ENCODE measurements at places on chromosomes 5 and 9.

DNA sequence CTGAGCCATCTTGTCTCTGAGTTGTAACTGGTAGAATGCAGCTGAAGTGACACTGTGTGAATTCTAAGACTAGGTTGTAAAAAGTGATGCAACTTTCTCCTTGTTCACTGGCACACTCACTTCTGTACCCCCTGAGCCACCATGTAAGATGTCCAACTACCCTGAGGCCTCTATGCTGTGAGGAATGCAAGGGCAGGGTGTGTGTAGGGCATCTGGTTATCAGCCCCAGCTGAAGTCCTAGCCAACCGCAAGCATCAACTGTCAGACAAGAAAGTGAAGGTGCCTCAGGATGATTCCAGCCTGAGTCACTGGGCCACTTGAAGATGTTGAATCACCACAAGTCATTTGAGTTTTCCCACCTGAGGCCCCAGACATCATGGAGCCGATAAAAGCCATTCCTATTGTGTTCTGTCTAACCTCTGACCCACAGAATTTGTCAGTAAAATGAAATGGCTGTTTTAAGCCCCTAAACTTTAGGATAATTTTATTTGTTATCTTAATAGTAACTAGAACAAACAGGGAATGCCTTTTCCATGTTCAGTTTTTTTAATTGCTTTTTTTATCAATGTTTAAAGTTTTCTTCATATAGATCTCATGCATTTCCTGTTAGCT lies 18.7 kb upstream of the RHOBTB3 start:
- DNase-seq: peak; percentile 60

GRCh38 chr5:24923400-24923799 lies 278.6 kb upstream of the CDH10 start:
- no peak for DNase-seq

- DNase-seq: no peak
Observed at GRCh38 chr5:110402562-110402961, 323.9 kb downstream of the TMEM232 start.

DNA sequence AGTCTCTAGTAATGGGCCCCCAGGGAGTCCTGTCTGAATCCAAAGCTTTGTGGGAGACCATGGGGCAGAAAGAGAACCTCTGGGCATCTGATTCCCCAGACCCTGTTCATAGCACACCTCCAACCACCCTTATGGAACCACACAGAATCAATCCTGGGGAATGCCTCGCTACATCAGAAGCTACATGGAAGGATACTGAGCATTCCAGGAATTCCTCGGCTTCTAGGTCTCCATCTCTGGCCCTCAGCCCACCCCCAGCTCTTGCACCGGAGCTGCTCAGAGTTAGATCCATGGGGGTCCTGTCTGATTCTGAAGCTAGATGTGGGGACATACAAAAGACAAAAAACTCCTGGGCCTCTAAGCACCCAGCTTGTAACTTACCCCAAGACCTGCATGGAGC lies 28.4 kb downstream of the VCP start:
- DNase-seq: no peak

GRCh38 chr5:67677422-67677970 lies 480.9 kb upstream of the CD180 start:
- DNase-seq: no peak

- no peak for DNase-seq
Observed at GRCh38 chr9:94010980-94011533, 55.9 kb upstream of the BARX1 start.

GRCh38 chr9:112443200-112443599 lies 43.4 kb upstream of the KIAA1958 start:
- peak; percentile 7 for DNase-seq

- no peak for DNase-seq
Observed at GRCh38 chr9:71740199-71740598, 28.1 kb downstream of the CEMIP2 start.

- peak; percentile 92 for DNase-seq
Observed at GRCh38 chr5:177473443-177474001, at the start of gene DBN1. DBN1 (minus strand) TSS chr5:177473634; CDS start chr5:177473521, 113 bp downstream.

DNA sequence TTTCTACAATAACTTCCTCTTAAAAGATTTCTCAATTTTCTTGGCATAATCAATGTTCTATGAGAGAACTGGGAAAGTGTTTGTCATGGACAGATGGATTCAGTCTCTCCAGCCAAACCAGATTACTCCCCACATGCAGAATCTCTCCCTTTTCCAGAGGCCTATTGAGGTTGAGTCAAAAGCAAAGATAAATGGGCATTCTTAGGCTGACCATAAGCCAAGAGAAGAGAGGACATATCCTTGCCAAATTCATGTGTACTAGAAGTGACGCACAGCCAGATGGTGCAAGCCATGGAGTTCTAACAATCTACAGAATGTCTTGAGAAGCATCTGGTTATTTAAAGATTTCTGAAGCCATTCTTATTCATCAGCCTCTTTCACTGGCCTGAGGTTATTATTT lies 2115.0 kb downstream of the MAT2B start:
- peak; percentile 8 for DNase-seq

GRCh38 chr9:92780206-92780605 lies 15.6 kb upstream of the BICD2 start:
- DNase-seq: no peak

GRCh38 chr9:73682789-73683188 lies 531.1 kb downstream of the ANXA1 start:
- DNase-seq: no peak

DNA sequence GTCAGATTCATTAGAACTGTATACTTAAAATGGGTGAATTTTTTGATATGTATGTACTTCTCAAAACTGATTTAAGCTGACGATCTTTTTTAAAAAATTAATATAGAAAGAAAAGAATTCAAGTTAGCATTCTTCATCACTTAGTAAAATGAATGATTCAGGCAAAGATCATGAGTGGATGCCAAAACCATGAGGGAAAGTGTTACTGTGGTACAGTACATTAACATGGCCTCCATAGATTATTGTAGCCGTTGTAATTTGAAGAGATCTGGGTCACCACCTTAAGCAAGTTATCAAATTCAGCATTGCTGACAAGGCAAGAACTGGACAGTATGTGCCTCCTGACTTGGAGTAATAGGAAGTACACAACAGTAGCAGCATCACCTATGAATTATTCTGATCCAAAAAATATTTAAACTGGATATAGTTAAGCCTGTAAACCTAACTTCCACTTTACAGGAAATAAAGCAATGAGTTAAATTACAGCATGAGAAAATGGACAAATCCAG lies 29.7 kb downstream of the C9orf85 start:
- peak; percentile 18 for DNase-seq

GRCh38 chr5:150397782-150398721 lies 14.7 kb downstream of the CD74 start:
- no peak for DNase-seq
